Stimulated activated CD4-positive, alpha-beta T cell treated with anti-CD3 and anti-CD28 coated beads, Interleukin-12 subunit alpha, Interleukin-12 subunit beta, amount 100 ng/mL, for 24 hours (primary cell): ENCODE measurements at places on chromosomes 4 and X.

DNA sequence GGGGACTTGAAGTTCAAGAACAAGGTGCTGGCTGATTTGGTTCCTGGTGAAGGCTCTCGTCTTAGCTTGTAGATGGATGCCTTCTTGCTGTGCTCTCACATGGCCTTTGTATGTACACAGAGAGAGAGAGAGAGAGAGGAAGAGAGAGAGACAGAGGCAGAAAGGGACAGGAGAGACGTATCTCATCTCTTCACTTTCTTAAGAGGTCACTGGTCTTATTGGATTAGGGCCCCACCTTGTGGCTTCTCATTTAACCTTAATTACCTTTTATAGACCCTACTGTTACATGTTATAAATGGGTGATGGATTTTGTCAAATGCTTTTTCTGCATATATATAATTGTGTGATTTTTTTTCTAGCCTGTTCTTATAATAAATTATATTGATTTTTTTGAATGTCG is 1444.2 kb downstream of the ADGRL3 start:
- DNase-seq = no peak

- DNase-seq = no peak
Observed at GRCh38 chrX:123036401-123036800, 147.7 kb upstream of the GRIA3 start.

- no peak for DNase-seq
Observed at GRCh38 chrX:145821291-145821897, 3.8 kb downstream of the SLITRK2 start.

DNA sequence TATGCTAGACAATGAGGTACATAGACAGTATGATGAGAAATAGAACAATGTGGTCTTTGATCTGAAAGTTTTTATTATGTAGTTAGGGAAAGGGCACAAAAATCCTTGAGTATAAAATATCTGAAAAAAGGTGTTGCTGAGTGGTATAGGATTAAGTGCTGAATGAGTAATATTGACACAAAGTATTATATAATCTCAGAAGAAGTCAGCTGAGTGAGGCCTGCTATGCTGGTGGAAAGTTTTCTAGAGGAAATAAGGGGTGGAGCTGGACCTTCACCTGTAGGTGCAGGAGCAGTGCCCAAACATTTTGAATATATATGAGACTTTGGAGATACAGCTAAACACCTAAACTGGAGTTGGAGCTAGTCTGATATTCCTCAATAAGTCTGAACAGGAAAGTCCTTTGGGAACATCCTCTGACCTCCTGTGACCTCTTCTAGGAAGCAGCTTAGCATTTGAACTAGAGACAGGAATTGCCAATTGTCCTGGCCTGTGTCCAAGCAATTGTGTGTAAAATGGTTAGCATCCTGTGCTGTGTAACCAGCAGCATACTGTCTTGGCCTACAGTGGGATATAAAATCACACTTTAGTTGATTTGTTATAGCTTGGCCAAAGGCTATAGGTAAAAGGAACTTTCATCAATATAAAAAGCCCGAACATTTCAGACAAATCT is 285.3 kb downstream of the ANKRD50 start:
- DNase-seq = no peak

- no peak for DNase-seq
Observed at GRCh38 chr4:112210777-112211176, 20.8 kb upstream of the AP1AR start.
